CD4-positive, alpha-beta T cell treated with Interferon gamma for 1 hour (primary cell): ENCODE measurements at places on chromosomes 4 and X.

- no peak for DNase-seq
These were observed 670 bp downstream of the PAPSS1 start for GRCh38 chr4:107719207-107719921.

DNA sequence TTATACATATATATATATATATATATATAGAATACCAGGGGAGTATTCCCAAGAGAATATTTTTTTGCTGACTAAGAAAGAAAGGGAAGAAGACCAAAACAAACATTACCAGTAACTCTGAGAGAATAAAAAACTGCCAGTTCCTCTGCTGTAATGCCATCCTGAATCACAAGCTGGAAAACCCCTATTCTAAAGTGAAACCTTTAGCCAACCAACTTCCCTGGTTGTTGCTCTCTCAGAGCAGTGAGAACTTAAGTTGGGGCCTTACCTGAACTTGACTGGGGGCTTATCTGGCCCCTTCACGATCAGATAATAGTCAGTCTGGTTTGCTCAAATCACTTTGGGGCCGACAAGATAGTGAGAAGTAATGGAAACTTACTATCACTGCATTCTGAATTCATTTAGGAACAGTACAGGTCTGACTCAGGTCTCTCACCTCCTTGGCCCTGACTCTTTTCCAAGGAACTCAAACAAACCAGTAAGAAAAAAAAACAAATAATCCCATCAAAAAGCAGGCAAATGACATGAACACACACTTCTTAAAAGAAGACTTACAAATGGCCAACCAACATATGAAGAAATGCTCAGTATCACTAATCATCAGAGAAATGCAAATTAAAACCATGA is 62.5 kb downstream of the CD40LG start:
- DNase-seq = no peak

DNA sequence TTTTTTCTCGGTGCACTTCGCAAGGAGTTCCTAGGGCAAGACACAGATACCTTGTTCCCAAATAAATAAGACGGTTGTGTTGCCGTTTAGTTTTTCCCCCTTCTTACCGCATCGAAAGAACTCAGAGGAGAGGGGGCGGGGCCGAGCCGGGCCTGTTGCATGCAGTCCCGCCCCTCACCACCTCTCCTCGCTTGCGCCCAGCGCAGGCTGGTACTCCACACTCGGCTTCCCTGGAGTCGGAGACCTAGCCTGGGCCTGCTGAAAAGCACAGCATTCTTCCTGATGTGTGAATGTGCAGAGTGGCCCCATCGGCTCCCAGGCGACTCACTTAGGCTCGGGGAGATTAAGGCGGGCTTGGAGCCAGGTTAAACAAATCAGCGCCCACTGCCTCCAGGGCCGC is 26.1 kb upstream of the VMA21 start:
- no peak for DNase-seq

DNA sequence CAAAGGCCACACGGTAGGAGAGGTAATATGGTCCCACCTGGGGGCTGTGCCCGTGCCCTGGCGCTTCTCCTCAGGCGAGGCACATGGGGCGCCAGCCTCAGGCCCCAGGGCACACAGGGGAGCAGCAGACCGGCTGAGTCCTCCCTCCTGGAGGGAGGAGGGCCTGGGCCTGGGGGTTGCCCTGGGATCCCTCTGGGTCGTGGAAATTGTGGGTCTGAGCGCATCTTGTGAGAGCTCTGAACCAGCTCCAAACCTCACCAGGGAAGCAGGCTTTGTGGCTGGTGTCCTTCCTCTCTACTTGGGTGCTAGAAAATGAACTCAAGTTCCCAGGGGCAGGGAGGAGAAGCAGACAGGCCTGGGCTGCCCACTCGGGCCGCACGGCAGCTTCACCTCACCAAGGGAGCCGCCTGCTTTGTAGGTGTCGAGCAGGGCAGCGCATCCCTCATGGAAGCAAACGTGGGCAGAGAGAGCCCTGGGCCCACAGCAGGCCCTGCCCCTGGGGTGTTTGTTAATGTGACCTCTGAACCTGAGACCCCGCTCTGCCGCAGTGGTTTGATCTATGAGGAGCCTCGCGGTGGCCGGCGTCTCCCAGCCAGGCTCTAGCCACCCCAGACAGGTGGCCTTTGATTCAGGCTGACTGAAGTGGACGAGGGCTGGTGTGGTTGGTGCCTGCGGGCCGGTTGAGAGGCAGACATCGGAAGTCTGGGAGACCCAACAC is 10.8 kb downstream of the HTRA3 start:
- no peak for DNase-seq

DNA sequence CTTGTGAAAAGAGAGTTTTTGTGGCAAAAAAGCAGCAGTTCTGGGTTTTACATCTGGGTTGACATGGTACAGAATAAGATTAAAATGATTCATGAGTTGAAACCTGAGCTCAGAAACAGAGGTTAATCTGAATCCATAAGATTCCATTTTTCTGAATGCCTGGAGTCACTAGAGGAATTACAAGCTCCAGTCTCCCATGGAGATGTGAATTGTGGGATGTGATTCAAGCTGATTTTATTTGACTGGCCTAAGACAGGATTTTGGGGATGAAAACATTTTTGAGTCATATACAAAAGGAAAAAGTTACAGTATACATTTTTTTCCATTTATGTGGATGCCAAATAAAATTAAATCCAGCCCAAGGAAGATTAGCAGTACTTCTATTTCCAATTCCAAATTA is 161.1 kb downstream of the RBM46 start:
- no peak for DNase-seq

DNA sequence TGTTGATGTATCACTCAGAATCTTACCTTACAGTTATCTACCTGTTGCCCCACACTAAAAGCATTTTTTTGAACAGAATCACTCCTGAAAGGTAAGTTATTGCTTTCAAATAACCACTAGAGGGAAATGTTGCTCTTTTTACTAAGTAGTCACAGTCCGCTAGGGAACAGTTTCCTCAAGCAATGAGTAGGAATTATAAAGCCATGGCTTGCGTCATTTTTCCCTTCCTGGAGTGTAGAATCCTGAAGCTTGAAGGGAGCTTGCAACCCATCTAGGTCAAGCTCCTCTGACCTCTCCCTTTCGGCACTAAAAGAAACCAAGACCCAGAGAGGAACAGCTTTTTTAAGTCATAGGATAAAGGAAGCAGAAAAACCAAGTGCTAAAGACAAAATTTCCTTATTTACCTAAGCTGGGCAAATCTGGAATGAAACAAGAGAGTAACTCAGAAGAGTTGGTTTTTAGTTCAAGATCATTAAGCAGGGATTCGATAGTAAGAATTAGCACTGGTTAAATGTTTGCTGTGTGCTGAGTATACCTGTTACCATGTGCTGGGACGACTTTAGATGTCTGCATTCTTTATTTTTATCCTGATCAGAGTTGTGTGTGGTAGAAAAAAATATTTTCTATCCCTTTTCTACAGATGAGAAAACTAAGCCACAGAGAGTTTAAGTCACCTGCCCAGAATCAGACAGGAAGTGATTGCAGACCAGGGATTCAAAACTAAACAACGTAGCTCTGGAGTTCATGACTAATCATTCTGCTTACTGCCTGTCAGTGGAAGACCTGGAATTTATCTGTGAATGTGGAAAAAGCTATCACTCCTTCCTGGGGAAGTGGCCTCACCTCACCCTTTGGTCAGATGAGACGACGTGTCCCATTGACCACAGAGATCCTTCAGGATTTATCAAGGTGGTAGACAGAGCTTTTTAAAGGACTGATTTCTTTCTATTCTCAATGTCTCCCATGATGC is 631.5 kb downstream of the RAB28 start:
- DNase-seq = no peak

DNA sequence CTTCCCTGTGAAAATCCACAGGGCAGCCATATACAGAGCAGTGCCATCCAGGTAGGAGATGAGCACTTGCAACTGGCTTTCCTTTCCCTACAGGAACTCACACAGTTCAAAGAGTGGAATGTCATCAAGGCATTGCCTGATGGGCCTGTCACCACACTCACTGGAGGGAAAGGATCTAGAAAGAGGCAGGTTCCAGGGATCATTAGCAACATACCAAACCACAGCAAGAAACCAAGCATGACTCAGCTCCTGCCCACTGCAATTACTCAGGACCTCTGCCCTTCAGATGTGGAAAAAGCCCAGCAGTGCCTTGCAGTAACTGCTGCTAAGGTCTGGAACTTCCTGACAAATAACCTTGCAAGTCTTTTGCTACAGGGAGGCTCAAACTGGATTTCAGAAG is 101.2 kb downstream of the ZNF674 start:
- no peak for DNase-seq
